ENCODE measurements at places on chromosomes 3 and 15. TPM values are rescaled to one million over a fixed set of nuclear protein-coding genes. Genes with fewer than 3 reads are reported as not detected.

DNA sequence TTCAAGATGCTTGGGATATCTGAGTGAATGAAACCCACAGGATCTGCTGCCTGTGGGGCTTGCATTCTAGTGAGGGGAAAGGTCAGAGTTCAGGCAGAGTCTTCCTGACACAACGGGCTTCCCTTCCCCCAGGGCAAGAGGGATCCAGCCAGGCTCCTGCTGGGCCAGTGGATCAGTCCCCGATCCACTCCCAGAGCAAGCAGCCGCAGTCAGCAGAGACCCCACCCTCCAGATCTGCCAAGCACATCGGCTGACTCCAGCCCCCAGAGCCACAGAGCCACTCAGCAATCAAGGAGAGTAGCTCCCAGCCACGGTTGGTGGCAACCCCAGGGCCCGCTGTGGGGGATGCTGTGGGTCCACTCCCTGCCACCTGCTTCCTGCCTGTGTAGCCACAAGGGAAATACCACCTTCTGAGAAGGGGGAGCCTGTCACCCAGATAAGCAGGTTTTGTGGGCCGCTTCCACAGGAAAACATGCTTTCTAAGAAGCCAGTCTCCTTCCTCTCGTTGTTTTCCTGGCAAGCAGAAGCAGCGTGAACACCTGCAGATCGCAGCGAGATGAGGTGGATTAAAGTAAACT lies 44.9 kb downstream of the CPN2 start:
- H3K36me3 ChIP-seq, result no peaks in the 10 kb centered on the region
- H3K4me3 ChIP-seq, result no peak overlapping the region
- DNase-seq, result no peak
- H3K27ac ChIP-seq, result no peak overlapping the region

DNA sequence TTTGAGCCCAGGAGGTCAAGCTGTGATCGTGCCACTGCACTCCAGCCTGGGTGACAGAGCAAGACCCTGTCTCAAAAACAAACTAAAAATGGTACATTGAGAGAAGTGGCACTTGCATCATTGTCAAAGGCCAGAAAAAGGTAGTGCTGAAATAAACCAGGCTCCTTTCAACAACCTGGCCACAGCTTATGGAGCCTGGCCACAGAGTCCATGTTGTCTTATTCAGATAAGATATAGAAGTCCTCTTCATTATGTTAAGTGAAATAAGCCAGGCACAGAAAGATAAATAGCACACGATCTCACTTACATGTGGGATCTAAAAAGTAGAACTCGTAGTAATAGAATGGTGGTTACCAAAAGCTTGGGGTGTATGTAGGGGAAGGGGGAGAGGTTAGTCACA lies 34.8 kb downstream of the EMC4 start:
- H3K36me3 ChIP-seq, result peaks cover 3% of the 10 kb centered on the region
- H3K4me3 ChIP-seq, result no peak overlapping the region
- no peaks in the 10 kb centered on the region for H3K27me3 ChIP-seq
- peak overlapping the region; percentile 12 for H3K27ac ChIP-seq
- H3K4me1 ChIP-seq, result no peaks in the 10 kb centered on the region

GRCh38 chr15:71115567-71116351 lies 488 bp downstream of the THSD4 start:
- no peaks in the 10 kb centered on the region for H3K36me3 ChIP-seq
- H3K27me3 ChIP-seq, result no peaks in the 10 kb centered on the region
- no peaks in the 10 kb centered on the region for H3K4me1 ChIP-seq
- H3K27ac ChIP-seq, result peak overlapping the region; percentile 95
- peak overlapping the region; percentile 84 for H3K4me3 ChIP-seq

GRCh38 chr15:88395872-88396781 lies 71.1 kb downstream of the MRPL46 start:
- no peaks in the 10 kb centered on the region for H3K36me3 ChIP-seq
- no peaks in the 10 kb centered on the region for H3K27me3 ChIP-seq
- H3K4me3 ChIP-seq, result no peak overlapping the region
- no peak for DNase-seq

DNA sequence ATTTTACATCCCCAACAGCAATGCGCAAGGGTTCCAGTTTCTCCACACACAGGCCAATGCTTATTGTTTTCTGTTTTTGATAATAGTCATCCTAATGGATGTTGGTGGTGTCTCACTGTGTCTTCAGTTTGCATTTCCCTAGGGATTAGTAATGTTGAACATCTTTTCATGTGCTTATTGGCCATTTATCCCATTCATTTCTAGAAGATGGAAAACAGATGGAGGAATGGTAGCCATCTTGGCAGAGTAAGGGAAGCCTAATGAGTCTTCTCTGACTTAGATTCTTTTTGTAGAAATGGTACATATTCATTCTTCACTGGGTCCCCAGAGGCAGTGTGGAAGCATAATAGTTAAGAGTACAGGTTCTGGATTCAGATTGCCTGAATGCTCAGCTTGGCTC lies 46.8 kb upstream of the SRGAP3 start:
- H3K4me1 ChIP-seq, result no peaks in the 10 kb centered on the region
- no peaks in the 10 kb centered on the region for H3K36me3 ChIP-seq
- no peak overlapping the region for H3K27ac ChIP-seq
- H3K4me3 ChIP-seq, result no peak overlapping the region
- H3K27me3 ChIP-seq, result no peaks in the 10 kb centered on the region

DNA sequence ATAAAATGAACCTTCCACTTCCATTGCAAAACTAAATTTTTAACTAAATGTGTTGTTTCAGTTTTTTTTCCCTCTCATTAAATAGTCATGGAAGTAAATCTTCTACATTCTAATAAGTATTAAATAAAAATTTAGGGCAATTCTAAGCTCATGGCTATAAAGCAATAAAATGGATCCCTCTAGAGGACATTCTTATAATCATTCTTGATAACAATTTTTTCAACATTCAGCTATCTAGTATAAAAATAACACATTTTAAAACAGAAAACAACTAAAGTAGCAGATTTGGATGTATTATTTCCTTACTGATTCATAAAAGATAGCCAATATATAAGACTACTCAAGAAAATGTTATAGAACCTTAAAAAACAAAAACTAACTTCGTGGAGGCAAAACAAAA lies 393.1 kb downstream of the PLOD2 start:
- no peaks in the 10 kb centered on the region for H3K27me3 ChIP-seq
- H3K27ac ChIP-seq, result no peak overlapping the region
- DNase-seq, result no peak
- H3K36me3 ChIP-seq, result no peaks in the 10 kb centered on the region
- H3K4me1 ChIP-seq, result no peaks in the 10 kb centered on the region

GRCh38 chr3:11201251-11202019 lies 47.1 kb downstream of the HRH1 start:
- no peaks in the 10 kb centered on the region for H3K27me3 ChIP-seq
- H3K4me3 ChIP-seq, result no peak overlapping the region
- no peaks in the 10 kb centered on the region for H3K36me3 ChIP-seq
- peaks cover 4% of the 10 kb centered on the region for H3K4me1 ChIP-seq

GRCh38 chr3:170258105-170258487 lies 35.9 kb downstream of the PRKCI start:
- H3K4me1 ChIP-seq, result no peaks in the 10 kb centered on the region
- no peak overlapping the region for H3K4me3 ChIP-seq

DNA sequence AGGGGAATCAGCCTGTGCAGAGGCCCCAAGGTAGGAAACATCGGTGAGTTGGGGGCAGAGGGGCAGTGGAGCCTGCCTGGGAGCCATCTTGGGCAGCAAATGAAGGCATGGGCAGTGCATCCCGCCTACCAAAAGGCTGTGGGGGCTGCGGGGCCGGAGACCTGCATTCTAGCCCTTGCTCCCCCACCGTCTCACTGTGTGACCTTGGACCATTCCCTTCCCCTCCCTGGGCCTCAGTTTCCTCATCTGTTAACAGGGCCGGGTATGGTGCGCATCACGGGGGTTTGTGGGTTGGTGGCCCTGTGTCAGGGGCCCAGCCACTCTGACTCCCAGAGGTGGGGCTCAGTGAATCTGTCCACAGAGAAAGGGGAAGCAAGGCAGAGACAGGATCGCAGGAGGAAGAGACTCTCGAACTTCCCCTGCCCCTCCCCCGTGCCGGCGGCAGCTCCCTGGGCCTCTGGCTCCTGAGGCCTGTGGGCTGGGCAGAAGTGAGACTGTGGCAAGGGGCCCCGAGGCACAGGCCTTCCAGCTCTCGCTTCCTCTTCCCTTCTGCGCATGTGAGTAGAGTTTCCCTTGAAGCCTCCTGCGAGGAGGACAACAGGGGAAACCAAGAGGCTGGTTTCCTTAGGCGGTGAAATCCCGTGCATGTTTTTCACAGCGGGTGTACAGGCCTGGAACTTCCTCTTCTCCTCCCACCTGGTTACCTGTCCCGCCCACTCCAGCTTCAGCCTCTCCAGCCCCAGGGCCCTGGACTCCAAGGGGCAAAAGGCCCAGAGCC lies 42.9 kb downstream of the IDH2 start:
- peak overlapping the region; percentile 1 for H3K4me3 ChIP-seq
- H3K4me1 ChIP-seq, result peaks cover 55% of the 10 kb centered on the region
- no peaks in the 10 kb centered on the region for H3K36me3 ChIP-seq
- H3K27ac ChIP-seq, result peak overlapping the region; percentile 54

Gene ALAS1
- 213 TPM for total RNA-seq

Gene CCRL2
- total RNA-seq, result 8.1 TPM

Gene POLR2H
- total RNA-seq, result 40.3 TPM

Gene TERB2
- total RNA-seq, result not detected

Gene SCN11A
- total RNA-seq, result 0.08 TPM
